ENCODE measurements at places on chromosomes 11 and 22. TPM values are rescaled to one million over a fixed set of nuclear protein-coding genes. Genes with fewer than 3 reads are reported as not detected.

- DNase-seq: no peak
- H3K4me3 ChIP-seq: no peak within 1 kb of the TSS
- H3K36me3 ChIP-seq: no peaks in the 10 kb centered on the region
- H3K4me1 ChIP-seq: no peaks in the 10 kb centered on the region
Observed at GRCh38 chr11:6006846-6007245, at the start of gene OR56A4. TSS of gene OR56A4 (minus strand) at chr11:6006946. CDS start at chr11:6002992, 3,954 bp downstream.

DNA sequence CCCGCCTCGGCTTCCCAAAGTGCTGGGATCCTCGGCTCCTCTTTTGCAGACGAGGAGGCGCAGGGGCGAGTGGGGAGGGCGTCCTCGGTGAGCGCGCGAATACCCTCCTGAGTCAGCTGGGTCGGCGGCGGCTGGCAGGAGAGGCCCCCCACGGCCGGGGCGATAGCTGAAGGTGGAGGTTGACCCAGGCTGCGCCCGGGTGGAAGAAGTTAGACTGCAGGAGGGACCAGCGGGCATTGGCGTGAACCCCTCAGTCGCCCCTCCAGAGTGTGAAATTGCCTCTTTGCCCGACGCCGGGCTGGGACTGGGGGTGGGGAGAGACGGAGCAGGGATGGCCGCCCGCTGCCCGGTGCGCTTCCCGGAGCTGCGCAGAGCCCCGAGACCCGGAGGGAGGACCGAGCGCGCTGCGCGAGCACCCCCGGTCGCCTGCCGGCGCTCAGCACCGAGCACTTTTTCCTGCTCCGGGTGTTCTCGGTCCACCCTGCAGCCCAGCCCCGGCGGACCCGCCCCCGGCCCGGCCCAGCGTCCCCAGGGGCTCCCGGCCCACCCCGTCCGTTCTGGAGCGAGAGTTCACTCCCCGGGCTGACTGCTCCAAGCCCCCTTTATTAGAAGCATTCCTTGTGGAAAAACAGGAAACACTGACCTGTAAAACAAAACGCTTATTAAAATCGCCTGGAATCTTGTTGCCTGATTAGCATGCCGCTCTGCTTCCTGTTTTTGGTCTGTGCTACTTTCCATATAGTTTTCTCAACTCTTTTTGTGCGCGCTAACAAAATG, 13.7 kb upstream of the CPT1A start:
- peak overlapping the region; percentile 62 for H3K4me3 ChIP-seq
- DNase-seq: peak; percentile 66
- H3K27me3 ChIP-seq: peaks cover 19% of the 10 kb centered on the region
- no peaks in the 10 kb centered on the region for H3K36me3 ChIP-seq
- H3K4me1 ChIP-seq: peaks cover 12% of the 10 kb centered on the region

Gene ASCL2
- total RNA-seq: 2.5 TPM

Gene GAL
- not detected for total RNA-seq
